ENCODE measurements at places on chromosomes 16 and 17.
A peak's percentile ranks its signal among the peaks of the same experiment; 100 is the strongest.

- DNase-seq: no peak
Observed at GRCh38 chr17:76579281-76579680, 6.4 kb downstream of the ST6GALNAC2 start.

DNA sequence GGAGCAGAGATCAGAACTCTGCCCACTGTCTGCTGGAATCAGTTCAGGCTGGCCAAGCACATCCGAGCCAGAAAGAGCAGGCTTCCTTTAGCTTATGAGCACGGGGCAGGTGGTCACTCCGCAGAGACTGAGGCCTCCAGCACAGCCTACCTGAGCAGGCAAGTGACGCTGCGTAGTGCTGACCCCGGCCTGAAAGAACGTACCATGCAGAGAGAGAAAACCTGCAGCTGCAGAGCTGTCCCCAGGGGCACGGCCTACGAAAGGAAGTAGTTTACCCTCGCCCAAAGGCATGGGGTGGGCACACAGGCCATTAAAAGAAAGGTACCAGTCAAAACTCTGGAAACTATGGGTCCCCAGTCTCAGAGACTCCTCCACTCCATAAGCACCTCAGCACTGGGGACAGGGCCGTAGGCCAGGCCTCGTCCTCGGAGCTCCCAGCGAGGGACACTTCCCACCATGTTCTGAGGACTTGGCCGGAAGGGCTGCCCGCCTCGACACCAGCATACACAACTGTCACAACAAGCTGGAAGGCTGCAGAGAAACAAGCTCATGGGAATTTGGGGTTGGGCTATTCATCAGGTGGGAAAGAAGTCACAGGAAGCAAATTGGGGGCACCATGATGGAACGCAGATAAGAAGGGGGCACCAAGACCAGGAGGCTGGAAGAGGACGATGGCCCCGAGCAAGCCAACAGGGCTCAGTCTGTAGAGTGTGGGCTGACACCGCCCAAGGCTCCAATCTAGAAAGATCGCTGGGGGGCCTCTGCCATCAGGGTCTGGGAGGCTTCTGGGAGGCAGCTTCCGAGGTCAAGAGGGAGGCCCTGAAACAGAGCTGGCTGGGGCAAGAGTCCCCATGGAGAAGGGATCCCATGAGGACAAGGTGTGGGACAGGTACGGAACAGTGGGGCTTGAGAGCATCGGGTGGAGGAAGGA is 21.2 kb downstream of the MEAK7 start:
- DNase-seq: no peak

DNA sequence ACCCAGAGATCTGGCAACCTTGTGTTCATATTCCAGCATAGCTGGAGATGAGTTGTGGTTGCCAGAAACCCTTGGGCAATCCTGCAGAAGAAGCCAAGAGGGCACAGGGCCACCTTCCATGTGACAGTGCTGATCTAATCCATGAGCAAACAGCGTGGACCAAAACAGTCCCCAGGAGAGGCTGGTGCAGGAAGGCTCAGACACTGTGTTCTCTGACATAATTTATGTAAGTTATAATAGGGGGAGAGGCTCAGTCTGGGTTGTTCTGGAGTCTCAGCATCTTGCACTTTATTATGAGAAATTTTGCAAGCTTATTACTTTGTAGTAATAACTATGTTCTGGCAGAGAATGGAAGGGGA is 273.9 kb downstream of the HAPSTR1 start:
- DNase-seq: peak; percentile 70

DNA sequence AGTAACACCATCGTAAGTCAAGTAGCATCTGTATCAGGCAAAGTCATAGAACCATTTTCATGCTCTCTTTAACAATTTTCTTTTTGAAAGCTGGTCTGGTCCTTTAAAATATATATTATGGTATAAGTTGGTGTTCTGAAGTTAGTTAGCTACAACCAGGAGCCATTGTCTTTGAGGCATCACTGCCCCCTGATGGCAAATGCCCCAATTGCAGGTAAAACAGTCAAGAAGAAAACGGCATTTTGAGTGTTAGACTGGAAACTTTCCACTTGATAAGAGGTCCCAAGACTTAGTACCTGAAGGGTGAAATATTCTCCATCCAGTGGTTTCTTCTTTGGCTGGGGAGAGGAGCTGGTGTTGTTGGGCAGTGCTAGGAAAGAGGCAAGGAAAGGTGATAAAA is 14.1 kb downstream of the TP53 start:
- DNase-seq: no peak

GRCh38 chr17:50349243-50349600 is 3.3 kb downstream of the XYLT2 start:
- DNase-seq: no peak

DNA sequence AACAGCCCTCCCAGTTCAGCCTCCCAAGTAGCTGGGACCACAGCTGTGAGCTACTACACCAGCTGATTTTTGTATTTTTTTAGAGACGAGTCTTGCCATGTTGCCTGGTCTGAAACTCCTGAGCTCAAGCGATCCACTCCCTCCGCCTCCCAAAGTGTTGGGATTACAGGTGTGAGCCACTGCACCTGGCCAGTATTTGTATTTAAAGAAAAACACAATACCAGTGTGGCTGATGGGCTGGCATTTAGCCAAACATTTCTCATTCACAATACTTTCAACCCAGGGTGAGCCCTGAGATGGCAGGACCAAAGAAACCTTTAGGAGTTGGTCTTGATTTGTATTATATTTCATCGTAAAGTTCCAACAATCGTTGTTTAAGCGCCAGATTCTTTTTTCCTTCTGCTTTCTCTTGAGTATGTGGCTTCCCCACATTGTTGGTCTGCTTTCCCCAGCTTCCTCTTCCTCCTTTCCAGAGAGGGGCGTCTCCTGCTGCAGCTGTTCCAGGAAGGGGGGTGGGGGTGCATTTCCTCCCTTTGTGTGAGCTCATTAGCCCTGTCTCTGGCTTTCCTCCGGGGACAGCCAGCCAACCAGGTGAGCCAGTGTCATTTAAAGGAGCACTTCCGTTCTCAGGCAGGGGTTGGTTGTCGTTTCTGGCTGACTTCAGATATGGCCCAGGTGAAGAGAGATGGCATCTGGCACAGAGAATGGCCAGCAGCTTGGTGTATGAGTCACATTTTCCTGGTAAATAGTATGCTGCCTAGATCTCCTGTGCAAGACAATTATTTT is 79.9 kb downstream of the GPRC5B start:
- no peak for DNase-seq

DNA sequence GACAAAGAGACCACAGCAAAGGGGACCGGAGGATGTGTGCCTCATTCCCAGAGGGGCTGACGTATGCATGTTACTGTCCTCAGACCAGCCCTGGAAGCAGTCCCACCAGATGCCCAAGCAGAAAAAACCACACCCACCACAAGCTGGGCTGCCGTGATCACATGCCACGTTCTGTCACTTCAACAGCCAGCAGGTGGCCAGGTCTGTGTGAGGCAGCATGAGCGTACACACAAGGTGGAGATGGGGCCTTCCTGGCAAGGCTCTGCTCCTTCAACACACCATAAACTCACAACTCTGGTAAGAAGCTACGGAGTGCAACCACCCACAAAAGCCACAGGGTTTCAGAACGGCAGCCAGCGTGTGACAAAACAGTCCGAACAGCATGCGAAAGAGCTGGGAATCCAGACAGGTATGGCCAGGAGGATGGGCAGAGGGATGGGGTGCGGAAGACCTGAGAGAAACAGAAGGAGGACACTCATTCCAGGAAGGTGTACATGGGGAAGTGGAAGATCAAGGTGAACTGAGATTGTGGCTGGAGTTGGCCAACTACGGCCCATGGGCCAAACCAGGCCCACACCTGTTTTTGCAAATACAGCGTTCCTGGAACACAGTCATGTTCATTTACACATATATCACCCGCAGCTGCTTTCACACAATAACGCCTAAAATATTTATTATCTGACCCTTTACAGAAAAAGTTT is 27.9 kb downstream of the MBTPS1 start:
- no peak for DNase-seq

GRCh38 chr16:89981414-89981813 is 32.9 kb downstream of the DEF8 start:
- no peak for DNase-seq

Data from posterior cingulate gyrus (tissue), 11 donors.